Activated T-helper 1 cell treated with Interleukin-2 at 50 U/mL for 16 hours (primary cell): ENCODE measurements at places on chromosomes 7 and 10.
A peak's percentile ranks its signal among the peaks of the same experiment; 100 is the strongest.

- no peak for DNase-seq
Observed at GRCh38 chr7:40329601-40330153, 194.9 kb downstream of the SUGCT start.

GRCh38 chr10:100858261-100858660, 54.5 kb upstream of the SLF2 start:
- DNase-seq = no peak

DNA sequence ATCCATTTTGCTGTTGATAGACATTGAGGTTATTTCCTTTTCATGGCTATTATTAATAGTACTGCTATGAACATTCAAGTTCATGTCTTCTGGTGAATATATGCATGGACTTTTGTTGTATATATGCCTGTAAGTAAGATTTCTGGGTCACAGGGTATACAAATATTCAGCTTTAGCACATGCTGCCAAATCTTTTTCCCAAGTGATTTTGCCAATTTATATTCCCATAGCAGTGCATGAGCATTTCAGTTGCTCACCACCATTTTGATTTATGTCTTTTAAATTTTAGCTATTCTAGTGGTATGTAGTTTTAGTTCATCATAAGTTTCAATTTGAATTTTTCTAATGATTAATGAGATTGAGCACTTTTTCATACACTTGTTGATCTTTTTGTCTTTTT, 59.9 kb downstream of the CALD1 start:
- DNase-seq = no peak

DNA sequence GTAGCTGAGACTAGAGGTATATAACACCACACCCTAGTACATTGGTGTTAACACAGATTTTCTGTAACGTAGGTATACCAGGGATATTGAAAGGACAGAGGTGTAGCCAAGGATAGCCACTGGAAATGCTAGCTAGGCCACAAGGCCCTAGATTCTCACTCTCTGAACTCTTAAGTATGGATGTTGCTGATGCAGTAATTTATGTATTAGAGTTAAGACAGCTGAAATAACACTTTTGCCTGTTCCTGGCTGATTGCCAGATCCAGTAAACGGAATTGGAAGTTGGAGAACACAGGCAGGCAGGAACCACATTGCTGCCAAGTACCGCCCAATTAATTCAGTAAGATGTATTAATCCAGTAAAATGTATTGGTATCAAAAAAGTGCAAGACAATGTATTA, 1.8 kb downstream of the CALU start:
- no peak for DNase-seq

GRCh38 chr7:250523-250922, 39.4 kb upstream of the FOXL3 start:
- DNase-seq = no peak

GRCh38 chr10:21297603-21298383, 227.7 kb downstream of the SKIDA1 start:
- DNase-seq = no peak

DNA sequence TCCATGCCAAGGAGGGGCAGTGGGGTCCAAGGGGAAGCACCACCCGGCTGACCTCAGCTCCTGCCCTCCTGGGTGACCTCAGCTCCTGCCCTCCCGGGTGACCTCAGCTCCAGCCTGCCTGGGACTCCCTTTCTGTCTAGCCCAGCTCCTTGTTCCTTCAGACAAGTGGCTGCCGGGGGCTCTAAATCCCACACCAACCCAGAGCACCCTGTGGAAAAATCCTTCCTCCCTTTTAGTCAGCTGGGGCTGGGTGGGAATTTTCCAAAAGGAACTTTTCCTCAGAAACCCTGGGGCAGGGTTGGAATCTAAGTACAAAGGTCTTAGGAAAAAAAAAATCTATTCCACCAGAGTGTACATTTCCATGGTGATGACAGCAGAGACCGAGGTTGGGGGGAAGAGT, 36.3 kb downstream of the AKR1B1 start:
- DNase-seq = no peak

- DNase-seq = no peak
Observed at GRCh38 chr10:11153766-11154165, 136.1 kb downstream of the CELF2 start.

- DNase-seq = no peak
Observed at GRCh38 chr7:17556247-17556956, 257.9 kb downstream of the AHR start.

DNA sequence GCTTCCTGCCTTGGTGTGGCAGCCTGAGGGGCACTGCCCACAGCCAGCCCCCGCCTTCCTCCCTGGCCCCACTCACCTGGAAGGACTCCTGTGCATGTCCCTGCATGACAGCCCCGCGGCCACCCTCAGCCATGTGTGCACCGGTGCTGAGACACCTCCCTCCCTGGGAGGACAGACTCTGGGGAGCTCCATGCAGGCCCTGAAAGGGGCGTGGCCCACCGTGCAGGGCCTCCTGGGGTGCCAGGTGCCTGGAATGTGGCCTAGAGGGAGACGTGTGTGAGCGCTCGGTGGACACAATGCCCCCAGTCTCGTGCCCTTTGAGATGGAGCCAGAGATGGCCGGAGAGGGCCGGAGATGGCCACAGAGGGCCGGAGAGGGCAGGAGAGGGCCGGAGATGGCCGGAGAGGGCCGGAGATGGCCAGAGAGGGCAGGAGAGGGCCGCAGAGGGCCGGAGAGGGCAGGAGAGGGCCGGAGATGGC, 59.1 kb upstream of the PPP2R2D start:
- no peak for DNase-seq

DNA sequence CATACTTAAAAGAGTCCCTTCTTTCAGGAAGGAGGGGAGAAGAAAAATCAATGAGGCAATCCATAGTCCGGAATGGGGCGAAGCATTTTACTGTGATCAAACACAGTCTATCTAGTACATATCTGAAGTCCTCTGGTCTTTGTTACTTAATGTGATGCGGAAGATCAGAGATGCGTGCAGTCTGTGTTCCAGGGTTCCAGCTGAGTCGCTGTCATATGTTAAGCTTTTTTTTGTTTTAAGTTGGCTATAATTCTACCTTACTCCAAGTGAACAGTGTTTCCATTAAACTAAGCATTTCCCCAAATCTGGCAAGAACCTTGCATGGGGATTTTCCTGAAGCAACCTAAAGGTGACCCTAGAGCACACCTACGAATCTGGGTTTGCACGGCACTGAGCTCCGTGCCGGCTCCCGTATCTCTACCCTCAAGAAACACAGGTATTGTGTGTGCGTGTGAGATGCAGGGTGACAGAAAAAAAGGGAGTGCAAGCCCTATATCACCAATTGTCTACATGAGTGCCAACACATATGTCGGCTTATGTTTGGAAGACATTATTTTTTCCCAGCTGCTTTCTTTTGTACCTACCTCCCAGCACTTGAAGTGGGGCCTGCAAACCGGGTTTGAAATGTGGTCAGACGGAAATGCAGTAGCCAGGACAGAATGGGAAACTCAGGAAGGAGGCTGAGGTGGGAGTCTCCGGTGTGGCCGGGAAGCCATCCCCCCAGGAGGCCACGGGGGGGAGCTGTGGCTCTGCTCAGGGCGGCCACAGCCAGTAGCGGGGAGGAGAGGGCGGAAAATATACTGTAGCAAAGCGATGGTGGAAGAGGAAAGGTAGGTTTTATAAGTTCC, 435.8 kb upstream of the MGMT start:
- DNase-seq = peak; percentile 6

DNA sequence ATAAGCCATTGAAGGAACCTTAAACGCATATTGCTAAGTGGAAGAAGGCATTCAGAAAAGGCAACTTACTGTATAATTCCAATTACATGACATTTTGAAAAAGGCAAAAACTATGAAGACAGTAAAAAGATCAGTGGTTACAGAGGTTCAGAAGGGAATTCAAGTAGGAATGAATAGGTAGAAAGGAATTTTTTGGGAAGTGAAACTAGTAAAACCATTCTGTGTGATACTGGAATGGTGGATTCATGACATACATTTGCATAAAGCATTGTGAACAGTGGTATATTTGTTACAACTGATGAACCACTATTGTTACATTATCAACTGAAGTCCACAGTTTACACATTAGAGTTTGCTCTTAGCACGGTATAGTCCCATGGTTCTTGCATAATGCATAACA, 114.2 kb upstream of the GPR22 start:
- DNase-seq = no peak

- DNase-seq = no peak
Observed at GRCh38 chr7:3370068-3370830, 69.2 kb downstream of the SDK1 start.

DNA sequence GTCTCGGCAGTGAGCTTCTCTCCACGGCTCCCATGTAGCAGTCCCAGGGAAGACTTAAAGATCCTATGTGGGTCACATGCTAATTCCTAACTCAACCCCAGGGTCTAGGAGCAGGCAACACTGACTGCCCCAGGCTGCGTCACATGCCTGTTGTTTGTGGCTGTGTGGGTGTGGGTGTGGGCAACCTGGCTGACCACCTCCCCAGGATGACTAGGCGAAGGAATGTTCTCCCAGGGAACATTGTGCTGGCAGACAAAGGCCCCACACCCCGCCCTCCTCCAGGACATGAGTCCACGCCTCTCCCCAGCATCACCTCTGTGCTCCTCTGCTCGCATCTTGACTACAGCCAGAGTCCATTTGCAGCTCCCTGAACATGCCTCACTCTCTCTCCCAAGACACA, 30.3 kb downstream of the SLC29A3 start:
- no peak for DNase-seq

DNA sequence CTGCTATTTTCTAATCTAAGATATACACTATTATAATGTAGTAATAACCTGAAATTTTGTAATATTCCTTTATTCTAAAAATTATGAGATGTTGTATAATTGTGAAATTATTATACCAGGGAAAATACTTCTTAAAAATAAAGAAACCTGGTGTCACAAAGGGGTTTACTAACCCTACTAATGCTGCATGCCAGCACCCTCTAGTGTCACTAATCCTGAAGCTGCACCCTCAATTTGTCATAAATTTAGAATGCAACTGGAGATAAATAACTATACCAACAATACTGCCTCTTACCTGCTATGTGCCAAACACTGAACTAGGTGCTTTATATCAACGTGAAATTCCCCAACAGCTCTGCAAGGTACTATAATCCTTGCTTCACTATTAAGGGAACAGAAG, 30.8 kb downstream of the TM9SF3 start:
- no peak for DNase-seq

- no peak for DNase-seq
Observed at GRCh38 chr10:94308866-94309265, 53.9 kb downstream of the NOC3L start.

GRCh38 chr10:127447197-127447596, 101.9 kb upstream of the NPS start:
- no peak for DNase-seq

GRCh38 chr10:123621916-123622315, 44.2 kb upstream of the GPR26 start:
- no peak for DNase-seq

DNA sequence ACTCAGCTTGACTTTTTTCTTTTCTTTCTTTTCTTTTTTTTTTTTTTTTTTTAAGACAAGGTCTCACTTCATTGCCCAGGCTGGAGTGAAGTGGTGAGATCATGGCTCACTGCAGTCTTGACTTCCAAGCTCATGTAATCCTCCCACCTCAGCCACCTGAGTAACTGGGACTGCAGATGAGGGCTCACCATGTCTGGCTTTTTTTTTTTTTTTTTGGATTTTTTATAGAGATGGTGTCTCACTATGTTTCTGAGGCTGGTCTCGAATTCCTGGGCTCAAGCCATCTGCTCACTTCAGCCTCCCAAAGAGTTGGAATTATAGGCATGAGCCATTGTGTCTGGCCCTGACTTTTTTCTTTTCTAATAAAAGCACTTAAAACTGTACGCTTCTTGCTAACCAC, 358.2 kb upstream of the IGFBP3 start:
- no peak for DNase-seq

- no peak for DNase-seq
Observed at GRCh38 chr7:133381965-133382364, 129.1 kb downstream of the EXOC4 start.
